Stimulated activated CD4-positive, alpha-beta T cell treated with anti-CD3 and anti-CD28 coated beads, Interleukin-12 subunit alpha, Interleukin-12 subunit beta, amount 100 ng/mL, for 24 hours (primary cell): ENCODE measurements at places on chromosomes 3 and 15.

DNA sequence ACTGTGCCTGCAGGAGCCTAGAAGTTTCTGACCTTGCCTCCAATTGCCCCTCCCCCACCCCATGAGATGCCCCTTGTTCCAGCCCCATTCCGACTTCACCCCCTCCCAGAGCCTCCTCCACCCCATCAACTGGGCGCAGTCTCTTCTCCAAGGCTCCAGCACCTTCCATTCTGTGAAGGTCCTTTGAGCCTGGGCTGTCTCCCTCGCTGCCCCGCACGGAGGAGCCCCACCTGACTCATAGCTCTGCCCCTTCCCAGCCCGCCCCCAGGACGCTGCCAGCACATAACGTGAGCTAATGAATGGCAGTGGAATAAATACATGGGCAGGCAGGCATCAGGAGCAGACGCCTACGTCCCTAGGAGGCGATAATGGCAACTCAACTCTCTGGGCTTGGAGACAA, 113.1 kb downstream of the NUP210 start:
- DNase-seq = no peak

DNA sequence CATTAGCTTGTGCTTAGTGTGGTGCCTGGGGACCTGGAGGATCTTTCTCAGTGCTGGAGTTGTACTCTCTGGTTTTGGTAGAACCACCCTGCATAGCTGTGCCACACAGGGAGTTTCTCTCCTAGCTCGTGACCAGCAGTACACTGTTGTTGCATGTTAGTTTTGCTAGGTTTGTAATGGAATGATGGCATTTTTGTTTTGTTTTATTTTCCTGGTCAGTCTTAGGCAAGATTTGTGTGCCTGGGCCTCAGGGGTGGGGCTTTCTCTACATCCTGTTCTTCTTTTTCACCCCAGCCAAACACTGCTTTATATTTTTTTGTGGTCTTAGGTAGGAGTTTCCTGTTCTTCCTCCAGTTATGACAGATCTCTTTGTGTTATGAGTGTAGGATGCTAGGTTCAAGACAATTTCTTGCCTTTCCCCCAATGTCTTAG, 534.5 kb upstream of the KCNMB2 start:
- DNase-seq = no peak

GRCh38 chr3:61824553-61825135, 263.3 kb downstream of the PTPRG start:
- no peak for DNase-seq

DNA sequence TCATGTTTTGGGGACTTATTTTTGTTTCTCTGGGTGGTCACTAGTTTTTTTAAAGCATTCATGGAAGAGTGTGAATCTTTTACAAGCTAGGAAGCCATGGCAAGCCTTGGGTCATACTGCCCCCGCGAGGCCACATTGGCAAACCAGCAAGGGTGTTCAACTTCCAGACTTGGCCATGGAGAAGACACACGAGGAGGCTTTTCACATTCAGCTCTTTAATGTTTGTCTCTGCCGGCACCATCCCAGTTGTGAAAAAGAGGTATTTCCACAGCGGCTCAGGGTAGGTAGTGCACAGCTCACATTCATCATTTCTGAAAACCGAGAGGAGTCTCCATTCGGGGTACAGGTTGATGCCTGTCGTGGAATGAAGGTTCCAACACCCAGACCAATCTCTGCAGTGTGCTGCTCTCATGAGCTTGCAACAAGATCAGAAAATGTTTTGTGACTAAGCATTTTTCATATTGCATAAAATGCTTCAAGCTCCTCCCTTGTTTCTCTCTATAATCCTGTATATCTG, 7.7 kb downstream of the CCR5 start:
- DNase-seq = peak; percentile 67

- no peak for DNase-seq
These were observed 4.6 kb downstream of the TIMP4 start for GRCh38 chr3:12154151-12154550.

- peak; percentile 14 for DNase-seq
These were observed 62.7 kb downstream of the PDE8A start for GRCh38 chr15:85044251-85044853.

DNA sequence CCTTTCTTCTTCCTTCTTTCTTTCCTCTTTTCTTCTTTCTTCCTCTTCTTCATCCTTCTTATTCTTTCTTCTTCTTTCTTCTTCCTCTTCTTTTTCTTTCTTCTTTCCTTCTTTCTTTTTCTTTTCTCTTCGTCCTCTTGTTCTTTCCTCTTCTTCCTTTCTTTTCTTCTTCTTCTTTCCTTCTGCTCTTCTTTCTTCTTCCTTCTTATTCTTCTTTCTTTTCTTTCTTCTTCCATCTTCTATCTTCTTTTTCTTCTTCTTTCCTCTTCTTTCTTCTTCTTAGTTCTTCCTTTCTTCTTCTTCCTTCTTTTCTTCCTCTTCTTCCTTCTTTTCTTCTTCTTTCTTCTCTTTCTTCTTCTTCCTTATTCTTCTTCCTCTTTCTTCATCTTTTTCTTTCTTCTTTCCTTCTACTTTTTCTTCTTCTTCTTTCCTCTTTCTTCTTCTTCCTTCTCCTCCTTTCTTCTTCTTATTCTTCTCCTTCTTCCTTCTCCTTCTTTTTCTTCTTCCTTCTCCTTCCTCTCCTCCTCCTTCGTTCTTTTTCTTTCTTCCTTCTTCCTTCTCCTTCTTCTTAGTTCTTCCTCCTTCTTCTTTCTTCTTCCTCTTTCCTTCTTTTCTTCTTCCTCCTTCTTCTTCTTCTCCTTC, 37.8 kb downstream of the SPG21 start:
- no peak for DNase-seq

- DNase-seq = no peak
These were observed 34.0 kb downstream of the RHCG start for GRCh38 chr15:89462198-89462912.

- no peak for DNase-seq
These were observed 445.4 kb downstream of the EPHB1 start for GRCh38 chr3:135240426-135240825.

DNA sequence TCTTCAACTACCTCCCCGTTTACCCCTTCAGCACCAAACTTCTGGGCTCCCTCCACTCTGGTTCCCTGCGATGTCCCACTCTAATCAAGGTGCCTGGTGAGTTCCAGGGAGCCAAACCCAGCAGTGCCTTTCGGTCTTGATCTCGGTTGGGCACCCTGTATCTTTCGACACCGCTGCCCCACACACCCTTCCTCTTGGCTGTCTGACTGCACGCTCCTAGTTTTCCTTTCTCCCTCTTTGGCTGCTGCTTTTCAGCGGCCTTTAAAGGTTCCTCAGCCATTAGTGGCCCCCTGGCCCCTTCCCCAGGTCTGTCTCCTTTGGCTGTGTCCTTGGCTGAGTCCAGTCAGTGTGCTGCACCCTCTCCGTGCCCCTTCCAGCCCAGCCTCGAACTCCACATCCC, 784 bp downstream of the TTLL3 start:
- no peak for DNase-seq

- DNase-seq = no peak
These were observed 39.6 kb upstream of the CTNNB1 start for GRCh38 chr3:41159588-41160189.

GRCh38 chr3:190382082-190382481, 5.9 kb upstream of the CLDN16 start:
- no peak for DNase-seq

GRCh38 chr3:66489581-66489980, 11.2 kb downstream of the LRIG1 start:
- no peak for DNase-seq

- DNase-seq = no peak
These were observed 205.4 kb upstream of the IGF1R start for GRCh38 chr15:98442901-98443300.

- DNase-seq = no peak
These were observed 38.8 kb downstream of the CBLB start for GRCh38 chr3:105829871-105830622.

DNA sequence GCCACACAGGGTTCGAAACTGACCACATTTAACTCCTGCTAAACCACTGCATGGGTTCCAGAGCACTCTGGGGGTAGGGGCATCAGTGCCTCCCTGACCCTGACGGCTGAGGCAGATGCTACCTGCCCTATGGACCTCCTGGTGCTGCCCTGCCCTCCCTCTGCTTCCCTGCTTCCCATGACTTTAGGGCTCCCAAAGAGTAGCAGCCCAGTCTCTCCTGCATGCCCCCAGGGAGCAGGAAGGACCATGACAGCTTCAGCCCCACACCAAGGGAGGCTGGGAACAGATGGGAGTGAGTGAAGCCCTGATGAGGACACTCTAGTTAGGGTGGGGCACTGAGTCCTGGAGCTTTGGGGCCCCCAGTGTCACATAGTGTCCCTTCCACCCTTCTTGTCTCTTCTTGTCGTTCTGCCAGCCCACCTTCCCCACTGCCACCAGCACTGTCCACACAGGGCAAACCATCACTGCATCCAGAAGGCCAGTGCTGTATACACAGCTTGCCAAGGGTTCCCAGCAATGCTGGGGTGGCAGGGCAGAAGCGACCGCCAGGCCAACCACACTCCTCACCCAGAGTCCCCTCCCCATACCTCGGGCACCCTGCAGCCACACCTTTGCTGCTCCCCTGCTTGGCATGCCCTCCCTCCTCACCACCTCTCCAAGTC, 31.0 kb downstream of the SRPRB start:
- no peak for DNase-seq

- no peak for DNase-seq
These were observed 68.4 kb upstream of the FLNB start for GRCh38 chr3:57939775-57940174.

DNA sequence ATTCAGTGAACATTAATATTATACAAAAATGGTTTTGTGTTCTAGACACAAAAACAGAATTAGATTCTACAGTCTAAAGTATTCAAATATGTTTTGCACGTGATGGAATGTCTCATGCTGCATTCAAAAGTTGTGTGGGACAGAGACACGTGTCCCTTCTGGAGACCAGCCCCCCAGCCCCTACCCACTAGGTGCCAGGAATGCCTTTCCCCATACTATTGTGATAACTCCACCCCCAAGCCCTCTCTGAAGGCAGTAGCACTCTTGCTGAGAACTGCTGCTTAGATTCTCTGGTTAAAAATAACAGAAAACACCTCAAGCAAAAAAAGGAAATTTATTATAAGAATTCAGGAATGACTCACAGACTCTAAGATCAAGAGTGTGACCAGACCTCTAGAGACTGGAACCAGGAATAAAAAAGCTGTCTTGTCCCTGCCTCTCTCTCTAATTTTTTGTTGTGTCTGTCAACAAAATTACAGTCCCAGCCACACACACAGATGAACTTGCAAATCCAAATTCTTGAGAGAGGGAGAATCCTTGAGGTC, 57.7 kb downstream of the PXYLP1 start:
- DNase-seq = no peak

GRCh38 chr3:196117809-196118208, 35.9 kb upstream of the TFRC start:
- DNase-seq = no peak

GRCh38 chr3:192068464-192069254, 607.7 kb downstream of the PYDC2 start:
- no peak for DNase-seq

DNA sequence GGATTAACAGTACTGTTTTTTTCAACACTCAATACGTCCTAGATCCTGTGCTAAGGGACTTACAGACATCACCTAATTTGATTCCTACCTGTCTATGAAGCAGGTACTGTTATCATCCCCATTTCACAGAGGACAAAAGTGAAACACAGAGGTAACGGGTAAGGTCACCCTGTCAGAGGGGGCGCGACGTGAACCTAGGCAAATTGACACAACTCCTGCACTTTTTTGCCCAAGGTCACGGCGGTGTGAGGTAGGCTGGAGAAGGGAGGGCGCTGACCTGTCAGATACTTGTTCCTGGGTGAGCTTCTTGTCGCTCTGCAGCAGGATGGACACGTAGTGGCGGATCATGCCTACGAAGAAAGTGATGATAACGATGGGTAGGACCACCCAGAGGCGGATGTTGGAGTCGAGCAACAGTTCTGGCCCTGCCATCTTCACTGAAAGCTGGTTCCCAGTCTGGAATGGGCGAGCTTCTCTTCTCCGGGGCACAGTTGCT, 363 bp downstream of the EMC3 start:
- DNase-seq = no peak

- DNase-seq = no peak
These were observed 32.1 kb downstream of the SPSB4 start for GRCh38 chr3:141083226-141083625.

- no peak for DNase-seq
These were observed 471.1 kb downstream of the VGLL3 start for GRCh38 chr3:86519819-86520218.

DNA sequence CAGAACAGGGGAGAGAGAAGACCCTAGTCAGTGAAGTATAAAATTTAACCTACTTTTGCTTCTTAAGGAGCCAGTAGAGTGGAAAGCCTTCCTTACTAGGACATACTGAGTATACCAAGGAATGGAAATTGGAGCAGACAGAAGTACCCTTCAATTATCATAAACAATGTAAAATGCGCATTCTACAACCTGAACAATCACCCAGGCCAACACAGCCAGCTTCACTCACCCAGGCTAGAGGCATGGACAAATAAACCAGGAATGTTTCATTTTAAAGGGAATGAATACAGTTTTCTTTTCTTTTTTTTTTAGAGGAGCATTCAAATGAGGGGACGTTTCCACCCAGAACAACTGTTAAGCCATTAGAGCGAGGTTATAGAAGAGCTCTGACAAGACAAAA, 41.9 kb upstream of the PLXND1 start:
- DNase-seq = no peak

DNA sequence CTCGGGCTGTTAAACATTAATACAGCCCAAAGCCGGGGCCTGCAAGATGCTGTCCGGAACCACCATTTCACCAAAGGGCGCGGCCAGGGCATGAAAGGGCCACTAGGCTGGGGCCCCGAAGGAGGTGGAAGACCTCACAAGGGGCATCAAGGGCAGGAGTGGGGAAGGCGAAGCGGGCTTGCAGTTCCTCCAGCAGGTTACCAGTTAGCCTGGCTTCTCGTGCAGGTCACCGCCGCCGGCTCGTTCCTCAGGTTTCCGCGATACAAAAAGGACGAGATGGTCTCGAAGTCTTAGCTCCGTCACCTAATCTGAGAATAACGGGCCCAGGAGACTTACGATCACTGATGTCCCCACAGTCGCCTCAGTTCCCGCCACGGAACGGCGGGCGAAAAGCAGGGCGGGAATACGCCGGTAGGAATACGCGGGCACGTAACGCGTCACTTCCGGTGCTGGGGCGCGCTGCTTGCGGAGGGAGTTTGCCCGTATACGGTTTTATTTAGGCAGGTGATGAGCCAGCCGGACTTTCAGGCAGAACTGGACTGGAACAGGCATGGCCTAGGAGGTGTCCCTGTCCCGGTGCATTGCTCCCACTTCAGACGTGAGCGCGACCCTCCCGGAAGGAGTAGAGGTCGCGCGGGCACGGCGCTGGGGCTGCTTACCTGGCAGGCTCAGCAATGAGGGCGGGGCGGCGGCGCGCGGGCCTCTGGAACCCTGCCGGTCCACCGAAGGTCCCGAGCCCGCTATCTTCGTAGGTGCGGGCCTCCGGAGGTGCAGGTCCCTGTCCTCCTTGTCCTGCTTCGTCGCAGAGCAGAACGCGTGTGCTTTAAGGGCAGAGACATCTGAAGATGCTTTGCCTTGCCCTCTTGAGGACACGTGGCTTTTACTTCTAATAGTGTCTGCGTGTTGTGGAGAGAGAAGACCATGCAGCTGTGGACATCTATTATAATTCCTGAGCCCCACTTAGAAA, at the start of gene RFC4:
RFC4 (minus strand) TSS at position 394 of the 967 bp plus-strand sequence. CDS start 1,769 bp downstream, outside the sequence.
- peak; percentile 88 for DNase-seq

GRCh38 chr3:17307482-17307881, 422.7 kb downstream of the PLCL2 start:
- DNase-seq = no peak

- DNase-seq = no peak
These were observed 304.3 kb downstream of the TLE3 start for GRCh38 chr15:69793431-69793780.
